HCT116 (cell line): ENCODE measurements at places on chromosomes 3 and 15. TPM values are rescaled to one million over a fixed set of nuclear protein-coding genes. Genes with fewer than 3 reads are reported as not detected.
A peak's percentile ranks its signal among the peaks of the same experiment; 100 is the strongest.

Gene LYZL4
- total RNA-seq: not detected

Gene LDHAL6B
- total RNA-seq: not detected

Gene NRG4
- 1.0 TPM for total RNA-seq

Gene UPK1B
- not detected for total RNA-seq

Gene SAMMSON
- not detected for total RNA-seq

Gene AP3S2
- total RNA-seq: 23.3 TPM

Gene KLHL40
- not detected for total RNA-seq

Gene HIGD2B
- total RNA-seq: 0.27 TPM

Gene LIPH
- total RNA-seq: 13.7 TPM

Gene PCOLCE2
- total RNA-seq: 4.4 TPM

GRCh38 chr3:108001457-108001856 lies 89.4 kb downstream of the CD47 start:
- no peak for DNase-seq

DNA sequence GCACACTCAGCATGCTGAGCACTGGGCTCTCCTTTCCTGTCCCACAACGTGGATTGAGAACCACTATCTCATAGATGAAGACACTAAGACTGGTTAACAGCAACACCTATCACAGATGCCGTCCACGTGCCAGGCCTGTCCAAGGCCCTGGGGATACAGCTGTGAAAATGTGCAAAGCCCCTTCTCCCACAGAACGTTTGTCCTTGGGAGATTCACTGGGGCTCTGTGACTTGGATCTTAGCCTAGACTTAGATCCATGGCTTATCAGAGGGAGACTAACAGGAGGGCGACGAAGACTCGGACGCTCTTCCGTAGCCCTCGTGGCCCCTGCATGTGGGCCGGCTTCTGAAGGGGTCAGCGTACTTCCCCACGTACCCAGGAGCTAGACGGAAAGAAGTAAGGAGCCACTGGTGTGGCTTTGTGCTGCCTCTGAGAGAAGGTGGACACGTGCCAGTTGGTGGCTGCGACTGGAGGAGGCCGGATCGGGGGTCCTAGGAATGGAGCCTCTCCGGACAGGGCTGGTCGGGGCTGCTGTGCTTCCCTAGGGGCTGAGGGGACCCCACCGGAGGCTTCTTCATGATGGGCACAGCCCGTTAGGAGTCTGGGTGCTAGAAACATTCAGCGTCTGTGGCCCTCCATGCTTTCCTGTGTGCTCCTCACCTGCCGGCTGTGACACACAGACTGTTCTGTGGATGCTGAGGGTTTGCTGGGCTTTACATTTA lies 964 bp downstream of the NRROS start:
- no peak for DNase-seq

DNA sequence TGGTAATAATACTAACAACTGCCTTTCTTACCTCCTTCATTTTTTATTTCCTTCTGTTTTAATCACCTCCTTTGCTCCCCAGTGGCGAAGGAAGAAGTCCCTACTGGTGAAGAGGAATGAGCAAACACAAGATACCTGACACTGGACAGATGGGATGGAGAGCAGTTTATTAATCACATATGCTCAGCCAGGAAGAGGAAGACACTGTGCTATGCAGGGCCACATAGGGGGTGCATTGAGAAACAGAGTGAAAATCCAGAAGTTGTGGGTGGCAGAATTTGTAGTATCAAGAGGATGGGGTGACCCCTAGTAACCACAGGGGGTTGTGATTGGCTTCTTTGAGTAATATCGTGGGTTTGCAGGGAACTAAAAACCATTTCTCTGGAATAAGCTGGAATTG lies 1041.9 kb downstream of the OTOL1 start:
- no peak for DNase-seq

DNA sequence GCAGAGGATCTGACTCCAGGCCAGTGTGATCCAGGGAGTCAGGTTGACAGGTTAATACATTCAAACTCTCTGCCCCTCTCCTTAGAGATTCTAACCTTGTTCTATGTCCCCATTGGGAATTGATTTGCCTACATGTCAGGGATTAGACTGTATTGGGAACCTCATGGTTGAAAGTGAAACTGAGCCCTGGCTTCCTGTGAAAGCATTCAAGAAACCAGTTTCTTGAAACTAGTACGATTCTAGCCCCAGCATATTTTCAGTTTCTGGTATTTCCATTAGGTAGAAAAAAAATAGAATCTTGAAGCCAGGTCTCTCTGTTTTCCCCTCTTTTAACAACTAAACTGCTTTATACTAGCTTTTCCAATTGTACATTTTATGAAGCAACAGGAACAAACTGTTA lies 140.4 kb upstream of the ABI3BP start:
- no peak for DNase-seq

- DNase-seq: no peak
Observed at GRCh38 chr3:57700737-57701136, 7.9 kb upstream of the DENND6A start.

GRCh38 chr3:127637546-127637945 lies 8.6 kb downstream of the PODXL2 start:
- no peak for DNase-seq

DNA sequence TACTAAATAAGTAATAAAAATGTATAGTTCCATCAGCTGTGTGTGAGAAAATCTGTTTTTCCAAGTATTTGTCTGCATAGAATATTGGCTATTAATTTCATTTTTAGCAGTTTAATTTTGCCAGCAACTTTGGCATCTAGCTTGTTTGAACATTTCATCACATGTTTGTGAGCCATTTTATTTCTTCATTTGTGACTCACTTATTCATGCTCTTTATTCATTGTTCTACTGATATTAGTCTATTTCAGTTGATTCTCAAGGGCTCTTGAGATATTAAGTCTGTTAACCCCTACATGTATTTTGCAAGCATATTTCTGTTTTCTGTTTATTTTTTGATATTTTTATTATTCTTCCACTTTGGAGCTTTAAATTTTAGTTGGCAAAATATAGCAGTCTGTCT lies 74.0 kb upstream of the PHLDB2 start:
- no peak for DNase-seq

DNA sequence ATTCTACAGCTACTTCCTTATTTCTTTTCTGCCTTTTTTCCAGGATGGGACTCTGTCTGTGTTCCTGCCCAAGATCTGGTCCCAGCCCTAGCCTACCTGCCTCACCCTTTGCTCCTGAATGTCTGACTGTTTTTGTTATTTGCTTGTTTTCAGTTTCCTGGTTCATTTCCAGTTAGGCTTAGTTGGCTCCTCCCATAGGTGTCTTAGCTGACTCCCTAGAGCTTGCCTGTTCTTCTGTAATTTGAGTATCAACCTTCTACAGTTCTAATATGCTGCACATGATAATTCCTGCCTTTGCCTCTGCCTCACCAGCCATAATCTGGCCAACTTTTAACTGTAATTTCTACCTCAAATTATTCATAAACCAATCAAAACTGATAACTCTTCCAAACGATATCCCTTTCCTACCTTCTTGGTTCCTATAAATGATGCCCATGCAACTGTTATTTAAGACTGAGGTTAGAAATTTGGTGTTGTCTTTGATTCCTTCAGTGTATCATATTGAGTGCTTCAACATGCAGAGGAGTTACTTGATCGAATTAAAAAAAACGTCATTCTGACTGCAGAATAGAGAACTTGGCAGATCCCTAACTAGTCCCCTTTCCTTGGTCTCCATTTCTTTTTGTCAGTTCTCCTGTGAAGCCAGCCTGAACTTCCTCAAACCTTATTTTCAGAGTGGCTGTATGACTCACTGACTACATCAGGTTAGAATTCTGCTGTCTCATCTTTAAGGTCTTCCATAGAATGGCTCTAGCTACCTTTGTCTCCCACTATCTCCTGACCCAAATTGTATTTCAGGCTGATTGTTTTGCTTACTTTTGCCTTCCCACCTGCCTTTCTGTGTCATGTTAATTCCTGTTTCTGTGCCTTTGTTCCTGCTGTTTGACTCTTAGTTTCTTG lies 8.4 kb downstream of the GOLM2 start:
- peak; percentile 40 for DNase-seq

DNA sequence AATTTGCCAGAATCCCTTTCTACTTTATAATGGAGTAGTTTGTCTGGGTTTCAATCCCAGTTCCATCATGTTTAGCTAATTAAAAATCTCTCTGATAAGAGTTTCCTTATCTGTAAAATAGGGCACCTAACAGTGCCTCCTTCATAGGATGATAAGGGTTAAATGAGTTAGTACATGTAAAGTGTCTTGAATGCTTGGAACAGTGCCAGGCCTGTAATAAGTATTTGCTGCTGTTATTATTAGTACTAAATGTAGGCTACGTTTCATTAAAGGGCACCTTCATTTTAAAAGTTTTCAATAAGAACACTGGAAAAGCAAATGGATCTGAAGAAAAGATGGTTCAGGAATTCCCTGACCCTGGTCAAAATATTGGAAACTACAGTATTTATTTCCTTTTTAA lies 11.8 kb upstream of the SLC2A2 start:
- no peak for DNase-seq

- DNase-seq: no peak
Observed at GRCh38 chr3:187014417-187014864, 84.1 kb downstream of the ST6GAL1 start.

- no peak for DNase-seq
Observed at GRCh38 chr3:133866141-133866540, 29.5 kb downstream of the RAB6B start.

DNA sequence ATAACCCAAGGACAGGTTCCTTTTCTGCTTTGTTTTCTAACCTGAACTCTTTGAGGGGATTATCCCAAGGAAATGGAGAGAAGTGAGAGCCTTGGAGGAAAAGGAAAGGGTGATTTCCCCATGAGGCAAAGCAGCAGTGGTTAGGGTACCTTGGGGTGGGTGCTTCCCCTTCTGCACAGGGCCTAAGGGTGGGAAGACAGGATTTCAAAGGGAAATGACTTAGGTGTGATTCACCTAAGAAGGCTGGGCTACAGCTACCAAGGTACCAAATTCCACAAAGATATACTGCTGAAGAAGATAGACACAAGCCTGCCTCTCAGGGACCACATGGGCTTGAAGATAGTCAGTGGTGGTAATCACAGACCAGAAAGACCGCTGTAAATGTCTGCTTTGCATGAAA lies 325.3 kb upstream of the DPH6 start:
- DNase-seq: no peak

- DNase-seq: no peak
Observed at GRCh38 chr15:87704276-87704675, 552.3 kb downstream of the NTRK3 start.

GRCh38 chr15:40498418-40498817 lies 27.6 kb downstream of the CHST14 start:
- DNase-seq: no peak

GRCh38 chr3:53234841-53235232 lies 21.0 kb downstream of the TKT start:
- DNase-seq: no peak

DNA sequence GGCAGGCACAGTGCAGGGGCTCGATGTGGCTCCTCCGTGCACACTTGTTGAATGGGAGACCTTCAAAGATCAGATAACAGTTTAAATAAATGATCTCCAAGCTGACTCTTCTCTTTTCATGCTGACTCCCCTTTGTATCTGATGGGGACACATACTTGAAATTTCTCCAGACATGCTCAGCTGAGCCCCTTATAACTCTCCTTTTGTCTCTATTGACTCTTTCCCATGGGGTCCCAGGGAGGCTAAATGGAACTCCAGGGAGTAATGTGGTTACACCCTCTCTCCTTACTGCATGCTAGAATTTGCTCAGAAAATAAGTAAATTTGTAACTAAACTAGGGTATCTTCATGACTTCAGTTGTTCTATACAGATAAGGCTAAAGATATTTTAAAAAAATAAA lies 48.2 kb upstream of the TM4SF4 start:
- DNase-seq: no peak

GRCh38 chr15:49110158-49110944 lies 45.0 kb downstream of the COPS2 start:
- no peak for DNase-seq

DNA sequence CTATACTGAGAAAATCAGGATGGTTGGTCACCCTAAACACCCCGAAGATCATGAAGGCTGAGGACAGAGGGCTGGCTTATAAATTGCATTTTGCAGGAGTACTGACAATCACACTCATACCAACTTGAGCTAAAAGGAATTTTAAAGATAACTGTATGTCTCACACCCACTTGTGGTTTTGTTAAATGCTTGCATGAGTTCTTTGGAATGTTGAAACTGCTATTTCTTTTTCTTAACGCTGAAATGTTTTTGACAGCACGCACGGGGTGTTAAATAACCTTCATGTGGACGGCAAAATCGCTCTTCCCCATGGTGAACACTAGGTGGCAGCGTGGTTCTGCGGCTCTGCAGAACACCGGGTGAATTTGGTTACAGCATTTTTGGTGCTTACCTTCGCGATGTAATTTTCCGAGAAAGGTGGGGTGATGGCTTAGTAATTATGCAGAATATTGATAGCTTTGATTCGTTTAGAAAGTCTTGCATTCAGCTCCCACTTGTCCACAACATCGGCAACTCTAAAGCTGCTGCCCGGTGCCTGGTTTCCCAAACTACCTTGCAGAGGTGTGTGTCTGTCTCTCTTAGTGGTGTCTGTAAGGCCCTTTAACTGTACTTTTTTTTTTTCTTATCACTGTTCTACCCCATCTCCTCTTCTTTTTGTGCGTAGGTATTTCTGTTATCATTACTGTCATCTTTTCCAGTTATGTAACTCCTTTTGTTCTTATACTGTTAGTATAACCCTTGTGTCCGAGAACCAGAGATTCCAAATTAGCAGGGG lies 51.7 kb downstream of the ARNT2 start:
- peak; percentile 44 for DNase-seq

GRCh38 chr3:195999896-196000295 lies 82.0 kb downstream of the TFRC start:
- DNase-seq: no peak

DNA sequence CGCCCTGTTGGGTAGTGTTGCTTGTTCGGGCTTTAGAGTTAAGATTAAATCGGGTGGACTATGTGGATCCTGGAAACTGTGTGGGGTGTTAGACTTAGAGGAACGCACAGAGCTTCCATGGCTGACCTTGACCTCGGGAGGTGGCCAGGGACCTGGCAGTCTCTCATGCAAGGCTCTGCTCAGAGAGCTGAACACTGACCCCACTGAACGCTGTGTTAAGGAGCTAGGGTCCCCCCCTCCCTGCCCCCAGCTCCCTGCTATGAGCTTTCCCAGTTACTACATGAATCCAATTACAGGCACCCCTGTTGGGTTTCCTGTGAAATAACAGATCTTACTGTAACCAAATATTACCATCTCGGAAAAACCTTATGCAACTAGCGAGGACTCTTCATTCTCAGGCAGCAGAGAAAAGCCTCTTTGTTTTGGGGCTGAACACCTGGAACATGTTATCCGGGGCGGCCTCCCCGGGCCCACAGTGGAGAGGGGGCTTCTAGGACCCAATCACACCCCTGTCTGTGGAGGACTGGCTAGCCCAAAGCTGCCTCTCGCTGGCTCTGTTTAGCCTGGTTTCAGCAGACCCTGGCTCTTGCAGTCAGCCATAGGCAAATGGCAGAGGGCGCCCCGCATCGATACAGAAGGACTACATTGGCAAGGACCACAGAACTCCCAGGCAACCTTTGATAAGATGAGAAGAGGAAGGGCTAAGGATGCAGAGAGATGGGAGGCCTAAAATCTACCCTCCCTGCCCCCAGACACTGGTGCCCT lies 25.8 kb upstream of the ALDH1A3 start:
- DNase-seq: no peak

- no peak for DNase-seq
Observed at GRCh38 chr3:50125541-50126286, 29.4 kb upstream of the SEMA3F start.

- DNase-seq: no peak
Observed at GRCh38 chr3:162034368-162034767, 537.8 kb downstream of the OTOL1 start.

- no peak for DNase-seq
Observed at GRCh38 chr3:30737743-30738499, 131.5 kb downstream of the TGFBR2 start.
